WTC11 (cell line): ENCODE measurements at places on chromosomes 3 and 15.

GRCh38 chr15:66802025-66803001, 100.3 kb downstream of the SMAD6 start:
- no peak for DNase-seq

DNA sequence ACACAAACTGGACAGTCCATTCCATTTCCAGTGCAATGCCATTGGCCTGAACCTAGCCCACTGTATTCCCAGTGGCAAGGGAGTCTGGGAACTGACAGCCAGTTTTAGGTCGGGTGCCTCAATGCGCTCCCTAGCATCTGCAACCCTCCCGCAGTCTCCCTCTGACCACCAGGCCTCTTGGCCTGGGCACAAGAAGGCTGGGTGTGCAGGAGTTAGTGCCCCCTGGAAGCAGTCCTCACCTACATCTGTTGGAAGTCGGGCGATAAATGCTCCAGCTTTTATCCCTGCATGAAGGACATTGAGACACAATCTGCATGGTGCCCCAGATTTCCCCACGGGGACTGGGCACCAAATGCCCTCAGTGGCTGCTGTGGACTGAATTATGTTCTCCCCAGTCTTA, 12.7 kb downstream of the C3orf22 start:
- DNase-seq: peak; percentile 0

- DNase-seq: no peak
Observed at GRCh38 chr3:160629491-160629890, 47.5 kb upstream of the ARL14 start.

DNA sequence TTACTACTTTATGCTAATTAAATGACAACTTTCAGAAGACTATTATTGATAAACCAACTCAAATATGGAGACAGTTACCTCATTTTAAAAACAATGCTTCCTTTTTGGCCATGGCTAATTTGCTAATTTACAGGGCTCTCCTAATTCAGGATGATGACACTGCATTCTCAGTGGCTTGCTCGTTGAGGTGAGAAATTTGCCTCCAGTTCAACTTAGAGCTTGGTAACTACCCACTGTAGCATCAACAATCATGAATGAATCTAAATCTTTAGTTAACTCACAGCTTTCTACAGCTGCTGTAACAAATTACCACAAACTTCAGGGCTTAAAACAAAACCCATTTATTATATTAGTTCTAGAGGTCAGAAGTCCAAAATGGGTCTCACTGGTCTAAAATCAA, 14.0 kb downstream of the PBRM1 start:
- no peak for DNase-seq

- DNase-seq: no peak
Observed at GRCh38 chr3:46187876-46188275, 20.2 kb downstream of the CCR1 start.

DNA sequence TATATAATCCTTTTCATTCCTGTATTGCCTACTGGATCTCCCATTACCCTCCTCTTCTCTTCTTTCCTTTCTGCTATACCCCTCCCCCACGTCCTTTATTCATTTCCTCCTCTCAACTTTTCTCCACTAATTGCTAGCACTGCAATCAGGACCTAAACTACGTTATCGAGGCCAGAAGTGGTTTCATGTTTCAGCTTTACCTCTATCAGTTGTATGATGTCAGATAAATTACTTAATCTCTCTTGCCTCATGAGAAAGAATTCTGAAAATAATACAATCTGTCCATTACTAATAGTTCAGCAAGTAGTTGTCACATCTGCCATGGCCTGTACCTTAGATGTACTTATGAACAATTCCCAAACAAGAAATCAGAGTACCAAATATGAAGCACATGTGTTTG, 10.6 kb downstream of the POPDC2 start:
- DNase-seq: no peak

DNA sequence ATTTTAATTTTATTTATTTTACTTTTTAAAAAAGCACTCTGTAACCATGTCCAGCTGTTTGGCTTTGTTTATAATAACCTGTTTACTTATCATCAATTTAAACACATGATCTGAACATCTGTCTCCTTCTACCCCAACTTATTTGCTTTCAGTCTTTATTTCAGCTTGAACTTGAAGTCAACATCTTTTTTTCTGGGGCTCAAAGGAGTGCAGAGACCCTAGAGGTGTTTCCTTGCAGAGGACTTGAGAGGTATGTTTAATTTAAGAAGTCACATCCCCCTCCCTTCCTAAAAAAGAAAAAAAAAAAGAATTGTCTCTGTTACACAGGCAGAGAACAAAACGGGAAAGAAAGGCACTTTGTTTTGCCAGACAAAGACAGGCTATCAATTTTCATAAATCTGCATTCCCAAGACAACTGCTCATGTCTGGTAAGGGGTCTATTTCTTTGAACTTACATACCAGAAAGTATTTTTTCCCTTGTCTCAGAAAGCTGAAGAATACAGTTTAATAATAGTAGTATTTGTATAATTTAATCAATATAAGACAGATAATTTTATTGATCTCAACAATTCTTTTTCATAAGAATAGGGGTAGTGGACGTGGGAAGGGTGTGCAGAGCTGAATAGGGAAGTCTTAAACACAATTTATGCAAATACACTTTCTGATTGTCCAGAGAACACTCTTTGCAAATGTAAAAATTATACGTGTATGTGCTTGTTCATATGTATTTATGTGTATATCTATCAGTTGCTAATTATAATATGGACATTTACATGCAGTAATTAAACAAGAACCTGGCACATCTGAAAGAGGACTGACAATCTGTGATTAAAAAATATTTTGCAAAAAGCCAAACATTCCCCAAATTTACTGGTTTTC, 109.7 kb upstream of the PDZRN3 start:
- no peak for DNase-seq

DNA sequence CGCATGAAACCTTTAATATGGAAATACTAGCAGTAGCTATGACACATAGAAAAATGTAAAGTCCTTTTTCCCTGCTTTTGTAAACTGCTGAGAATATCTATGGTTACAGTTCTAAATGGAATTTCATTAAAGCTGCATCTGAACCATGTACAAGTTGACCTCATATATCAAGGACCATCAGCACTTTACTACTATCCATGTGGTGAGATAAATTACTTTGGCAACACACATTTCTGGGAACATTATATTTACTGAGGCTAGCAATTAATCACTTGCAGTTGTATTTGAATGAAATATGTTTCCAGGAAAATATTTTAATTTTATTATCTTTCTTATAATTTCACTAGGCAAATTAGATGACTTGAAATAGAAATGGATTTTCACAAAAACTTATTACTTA, 545.5 kb downstream of the NAALADL2 start:
- DNase-seq: no peak

- no peak for DNase-seq
Observed at GRCh38 chr3:134092208-134092701, 62.5 kb upstream of the SLCO2A1 start.

GRCh38 chr3:113088616-113089015, 97.8 kb downstream of the GTPBP8 start:
- DNase-seq: no peak

GRCh38 chr3:185702262-185703225, 116.4 kb downstream of the SENP2 start:
- no peak for DNase-seq

GRCh38 chr15:30870681-30871080, 33.0 kb upstream of the FAN1 start:
- DNase-seq: no peak

GRCh38 chr3:53382106-53382505, 34.8 kb upstream of the DCP1A start:
- no peak for DNase-seq

- DNase-seq: no peak
Observed at GRCh38 chr15:33807665-33808064, 160.6 kb upstream of the CHRM5 start.

GRCh38 chr15:64460724-64461720, 644 bp downstream of the ZNF609 start:
- peak; percentile 33 for DNase-seq

GRCh38 chr3:138509586-138509985, 75.2 kb downstream of the ESYT3 start:
- no peak for DNase-seq
